Activated CD8-positive, alpha-beta memory T cell treated with anti-CD3 and anti-CD28 coated beads for 24 hours (primary cell): ENCODE measurements at places on chromosomes 11 and 22.

- no peak for DNase-seq
Measured at GRCh38 chr11:10147195-10147594, 146.8 kb downstream of the SBF2 start.

DNA sequence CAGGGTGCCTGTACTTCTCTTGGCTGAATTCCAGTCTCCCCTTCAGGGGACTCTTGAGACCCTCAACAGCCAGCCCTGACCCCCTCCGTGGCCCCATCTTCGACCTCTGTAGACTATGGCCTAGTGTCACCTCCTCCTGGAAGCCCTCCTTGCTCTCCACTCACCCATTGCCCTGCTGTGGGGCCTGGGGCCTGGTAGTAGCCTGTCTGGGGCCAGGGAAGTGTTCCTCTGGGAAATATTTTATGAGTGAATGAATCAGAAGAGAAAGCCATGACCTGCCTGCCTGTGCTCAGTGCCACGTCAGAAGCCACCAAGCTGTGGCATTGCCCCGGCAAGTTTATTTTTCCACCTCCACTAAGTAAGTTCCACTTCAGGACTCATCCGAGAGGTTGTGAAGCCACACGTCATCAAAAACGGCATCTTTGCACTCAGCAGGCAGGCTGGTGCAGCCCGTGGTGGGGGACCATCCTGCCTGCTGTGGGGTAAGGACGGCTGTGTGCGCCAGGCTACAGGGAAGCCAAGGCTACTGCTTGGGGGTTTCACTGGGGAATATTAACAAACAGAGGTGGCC lies 59.6 kb upstream of the PPARA start:
- no peak for DNase-seq

GRCh38 chr11:77547863-77548551 lies 41.7 kb upstream of the AQP11 start:
- no peak for DNase-seq

GRCh38 chr11:64246871-64247728 lies at the start of gene PPP1R14B:
PPP1R14B (minus strand) TSS chr11:64246943; CDS start chr11:64246673, 270 bp downstream.
- peak; percentile 91 for DNase-seq

DNA sequence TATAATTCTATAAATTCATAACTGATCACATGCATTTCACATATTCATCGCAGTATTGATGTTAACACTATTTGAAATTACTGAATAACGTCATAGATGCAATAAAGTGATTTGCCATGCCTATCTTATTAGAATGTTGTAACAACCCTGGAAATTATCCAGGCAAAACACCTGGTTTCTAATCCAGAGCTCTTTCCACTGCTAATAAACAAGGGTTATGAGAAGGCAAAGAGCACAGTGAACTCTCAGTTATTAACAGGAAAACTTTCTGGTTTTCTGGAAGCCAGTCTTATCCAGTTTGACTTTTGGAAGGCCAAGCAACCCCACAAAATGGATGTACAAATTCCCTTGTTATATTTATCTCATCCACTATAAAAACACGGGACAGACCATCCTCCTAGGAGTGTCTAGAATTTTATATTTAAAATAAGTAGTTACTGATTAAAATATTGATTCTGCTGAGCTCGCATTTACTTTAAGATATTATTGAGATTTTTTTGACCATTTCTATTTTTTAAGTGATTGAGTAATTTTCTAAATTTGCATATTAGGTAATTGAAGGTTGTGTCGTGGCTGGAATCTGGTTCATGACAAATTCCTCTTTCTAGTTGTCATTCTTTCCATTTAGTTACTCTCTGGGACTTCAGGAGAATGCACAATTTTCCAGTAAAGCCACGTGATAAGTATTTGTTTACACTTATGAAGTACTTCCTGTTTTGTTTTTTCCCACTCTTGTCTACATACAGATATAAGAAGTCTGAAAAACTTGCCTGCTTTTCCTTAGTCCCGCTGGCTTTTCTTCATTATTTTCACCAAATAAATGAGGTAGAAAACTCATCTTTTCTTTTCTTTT lies 47.9 kb downstream of the DCUN1D5 start:
- DNase-seq, result no peak

DNA sequence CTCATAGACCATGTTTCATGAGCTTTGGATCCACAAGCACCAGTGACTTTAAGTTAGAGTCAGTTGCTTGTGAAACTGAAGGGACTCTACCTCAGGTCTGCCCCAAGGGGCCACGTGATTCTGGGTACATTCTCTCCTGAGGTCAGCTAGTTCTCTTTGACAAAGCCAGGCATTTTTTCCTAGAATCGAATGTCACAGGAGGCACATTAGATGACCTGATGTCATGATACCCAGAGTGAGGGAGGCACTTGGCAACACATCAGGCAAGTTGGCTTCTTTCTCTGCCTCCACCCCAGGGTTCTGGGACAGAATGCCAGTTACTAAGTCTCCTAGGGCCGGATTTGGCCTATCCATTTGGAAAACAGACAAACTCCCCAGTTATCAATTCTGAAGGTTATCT lies 93.0 kb downstream of the APIP start:
- DNase-seq, result no peak

DNA sequence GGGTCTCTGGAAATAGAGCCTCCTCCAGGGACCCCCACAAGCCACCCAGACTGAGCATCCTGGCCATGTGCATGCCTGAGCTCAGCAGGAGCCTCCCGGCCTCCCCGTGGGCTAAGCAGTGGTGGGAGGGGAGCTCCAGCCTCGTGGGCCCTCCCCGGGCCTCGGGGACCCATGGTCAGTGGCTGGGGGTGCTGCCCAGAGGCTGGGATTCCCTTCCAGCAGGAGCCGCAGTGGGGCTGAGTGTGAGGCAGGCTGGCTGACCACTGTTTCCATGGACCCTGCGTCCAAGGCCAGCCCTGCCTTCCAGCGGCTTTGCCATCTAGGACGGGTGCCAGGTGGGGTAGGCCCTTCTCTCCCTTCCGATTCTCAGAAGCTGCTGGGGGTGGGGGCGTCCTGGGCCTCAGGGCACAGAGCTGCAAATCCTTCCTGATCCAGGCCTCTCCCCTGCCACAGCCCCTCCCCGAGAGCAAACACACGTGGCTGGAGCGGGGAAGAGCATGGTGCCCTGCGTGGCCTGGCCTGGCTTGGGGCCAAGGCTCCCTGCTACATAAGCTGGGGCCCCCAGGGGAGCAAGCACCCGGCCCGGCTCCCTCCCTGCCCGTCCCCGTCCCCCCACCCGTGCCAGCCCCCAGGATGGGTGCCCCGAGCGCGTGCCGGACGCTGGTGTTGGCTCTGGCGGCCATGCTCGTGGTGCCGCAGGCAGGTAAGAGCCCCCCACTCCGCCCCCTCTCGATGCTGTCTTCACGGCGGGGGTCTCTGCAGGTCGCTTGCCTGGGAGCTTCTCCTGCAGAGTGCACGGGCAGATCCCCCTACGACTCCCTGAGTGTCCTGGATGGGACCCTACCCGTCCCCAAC lies at the start of gene MUC5B:
Gene MUC5B, plus strand, starts transcription at position 576 of the 855 bp plus-strand sequence. Its CDS starts 58 bp downstream, at position 634.
- no peak for DNase-seq

DNA sequence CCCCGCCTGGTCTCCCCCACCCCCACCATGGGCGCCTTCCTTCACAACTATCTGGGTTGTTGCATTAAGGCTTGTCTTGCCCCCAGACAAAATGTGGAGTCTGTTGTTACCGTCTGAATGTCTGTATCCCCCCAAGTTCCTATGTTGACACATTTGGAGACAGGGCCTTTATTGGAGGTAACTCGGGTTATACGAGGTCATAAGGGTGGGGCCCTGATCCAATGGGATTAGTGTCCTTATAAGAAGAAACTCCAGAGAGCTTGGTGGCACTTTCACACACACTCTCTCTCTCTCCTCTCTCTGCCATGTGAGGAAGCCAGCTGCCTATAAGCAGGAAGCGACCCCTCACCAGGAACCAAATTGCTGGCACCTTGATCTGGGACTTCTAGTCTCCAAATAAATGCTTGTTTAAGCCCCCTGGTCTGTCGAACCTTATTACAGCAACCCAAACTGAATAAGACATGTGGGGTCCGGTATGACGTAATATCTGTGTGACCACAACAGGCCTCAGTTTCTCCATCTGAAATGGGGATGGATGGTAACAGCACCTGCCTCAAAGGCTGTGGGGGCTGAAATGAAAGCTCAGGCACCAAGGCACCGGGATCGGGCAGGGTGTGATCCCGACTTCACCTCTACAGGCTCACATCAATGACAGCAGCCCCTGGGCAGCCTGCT lies 222.3 kb downstream of the CTTN start:
- no peak for DNase-seq

GRCh38 chr11:13782390-13783075 lies 114.1 kb downstream of the FAR1 start:
- no peak for DNase-seq

- DNase-seq, result no peak
Measured at GRCh38 chr11:27395556-27396258, 32.7 kb upstream of the CCDC34 start.

- no peak for DNase-seq
Measured at GRCh38 chr11:1368966-1369365, 20.8 kb upstream of the BRSK2 start.

DNA sequence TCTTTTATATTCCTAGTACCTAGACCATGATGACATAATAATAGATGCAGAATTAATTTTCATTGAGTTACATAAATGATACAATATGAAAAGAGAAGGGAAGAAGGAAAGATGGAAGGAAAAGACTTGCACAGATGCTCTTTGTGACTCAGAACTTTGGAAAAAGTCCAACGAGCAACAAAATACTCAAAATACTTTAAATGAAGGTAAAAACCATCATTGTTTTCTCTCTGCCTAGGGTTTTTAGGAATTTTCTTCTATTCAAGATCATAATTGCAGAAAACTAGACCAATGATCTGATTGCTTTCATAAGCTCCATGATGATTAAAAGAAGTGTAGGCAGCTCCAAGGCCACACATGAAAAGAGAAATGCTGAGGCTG lies 276.9 kb downstream of the KIRREL3 start:
- DNase-seq, result no peak

GRCh38 chr22:21866833-21867527 lies 465 bp downstream of the MAPK1 start:
- peak; percentile 72 for DNase-seq

DNA sequence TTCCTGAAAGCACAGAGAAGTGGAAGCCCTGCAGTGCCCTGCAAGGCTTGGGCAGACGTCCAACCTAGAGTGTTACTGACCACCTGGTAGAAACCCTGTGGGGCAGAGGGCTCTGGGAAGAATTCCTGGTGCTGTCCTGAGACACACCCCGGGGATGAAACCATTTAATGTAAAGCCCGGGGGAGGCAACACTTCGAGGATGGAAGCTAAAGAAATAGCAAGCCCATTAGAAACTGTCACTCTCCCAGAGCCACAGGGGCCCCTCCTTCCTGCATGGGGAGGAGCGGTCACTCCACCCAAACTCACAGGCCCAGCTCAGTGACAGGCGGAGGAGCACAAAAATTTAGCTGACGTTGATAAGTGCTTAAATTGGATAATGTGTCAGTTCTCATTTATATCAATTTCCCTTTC lies 57.6 kb downstream of the NRXN2 start:
- DNase-seq, result no peak

GRCh38 chr11:126514061-126514693 lies 158.7 kb downstream of the ST3GAL4 start:
- DNase-seq, result no peak

GRCh38 chr22:49362211-49362839 lies 465.3 kb downstream of the BRD1 start:
- no peak for DNase-seq

DNA sequence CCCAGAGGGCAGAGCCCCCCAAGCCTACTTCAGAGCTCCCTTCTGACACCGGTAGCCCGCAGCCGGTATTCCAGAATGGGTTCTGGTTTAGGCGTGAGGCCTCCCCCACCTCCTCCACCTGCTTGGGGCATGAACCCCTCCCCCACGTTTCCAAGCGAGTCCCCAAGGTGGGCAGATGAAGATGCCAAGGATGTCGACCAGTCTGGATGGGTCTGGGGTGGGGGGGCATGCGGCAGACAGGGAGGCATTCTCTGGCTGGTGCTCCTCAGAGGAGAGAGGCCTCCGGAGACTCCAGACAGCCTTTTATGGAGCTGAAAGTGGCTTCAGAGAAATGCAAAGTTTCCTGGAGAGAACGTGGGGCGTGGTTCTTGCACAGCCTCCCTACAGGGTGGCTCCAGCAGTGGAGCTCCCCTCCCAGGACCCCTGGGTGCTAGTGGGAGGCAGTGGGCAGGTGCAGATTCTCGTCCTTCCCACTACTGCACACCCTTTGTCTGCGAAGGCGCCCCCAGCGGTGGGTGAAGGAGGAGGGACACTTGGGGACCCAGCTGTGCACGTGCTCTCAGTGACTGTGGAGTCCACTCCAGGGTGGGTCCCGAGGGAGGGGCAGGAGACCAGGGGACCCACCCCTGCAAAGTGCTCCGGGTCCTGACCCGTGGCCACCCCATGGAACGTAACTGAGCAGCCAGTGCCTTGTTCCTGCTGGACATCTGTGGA lies 4.2 kb downstream of the CCND1 start:
- no peak for DNase-seq

GRCh38 chr11:72230764-72231365 lies 6.3 kb downstream of the INPPL1 start:
- peak; percentile 54 for DNase-seq

DNA sequence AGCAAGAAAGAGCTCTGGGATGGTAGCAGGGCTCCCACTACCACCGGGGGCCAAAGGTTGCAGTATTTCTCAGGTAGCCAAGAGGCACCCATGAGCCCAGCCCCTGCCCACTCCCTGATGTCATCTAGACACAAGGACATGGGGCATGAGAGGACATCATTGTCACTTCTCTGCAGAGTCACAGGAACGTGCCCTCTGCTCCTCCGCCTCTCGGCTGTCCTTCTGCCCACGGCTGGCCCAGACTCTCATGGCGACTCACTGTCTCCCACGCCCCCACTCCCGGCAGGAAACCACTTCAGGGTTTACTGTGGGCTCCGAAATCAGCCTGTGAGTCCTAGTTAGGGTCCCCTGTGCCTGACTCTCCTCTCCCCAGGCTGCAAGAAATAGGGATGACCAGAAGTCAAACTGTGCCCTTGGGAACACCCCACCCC lies 1.8 kb upstream of the GAL start:
- DNase-seq, result no peak

- DNase-seq, result no peak
Measured at GRCh38 chr11:21622995-21623394, 569.9 kb upstream of the ANO5 start.

DNA sequence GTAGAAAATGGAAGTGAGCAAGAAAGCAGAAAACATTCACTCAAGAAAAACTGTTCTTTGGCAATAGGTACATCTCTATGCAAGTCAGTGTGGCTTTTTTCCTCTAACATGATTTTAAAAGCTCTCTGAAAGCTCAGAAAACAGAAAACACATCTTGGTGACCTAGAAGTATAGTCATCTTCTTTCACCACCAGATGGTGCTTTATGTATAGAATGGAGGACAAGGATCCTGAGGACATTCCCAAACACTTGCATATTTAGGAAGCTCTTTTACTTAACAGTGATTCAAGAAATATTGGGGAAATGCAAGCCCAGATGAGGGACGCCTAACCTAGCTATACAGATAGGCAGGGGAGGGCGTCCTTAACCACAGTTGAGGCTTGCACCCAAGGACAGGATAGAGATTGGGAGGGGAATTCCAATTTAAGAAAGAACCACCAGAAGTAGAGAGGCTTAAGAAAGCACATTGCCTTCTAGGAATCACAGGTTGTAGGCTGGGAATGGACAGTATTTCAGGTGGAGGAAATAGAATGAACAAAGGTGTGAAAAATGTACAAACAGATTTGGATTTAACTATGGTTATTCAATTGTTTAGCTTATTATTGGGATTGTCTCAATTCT lies 13.8 kb upstream of the CCDC81 start:
- DNase-seq, result no peak
